ENCODE measurements at places on chromosomes 7 and 10. TPM values are rescaled to one million over a fixed set of nuclear protein-coding genes. Genes with fewer than 3 reads are reported as not detected.

Gene ZNF467
- 0.96 TPM for total RNA-seq

Gene MYPN
- 30.8 TPM for total RNA-seq

GRCh38 chr10:90420637-90421318 is 437.1 kb downstream of the HTR7 start:
- no peak for DNase-seq

- DNase-seq: peak; percentile 1
These were observed 1246.6 kb upstream of the LRRN3 start for GRCh38 chr7:109844362-109844761.

DNA sequence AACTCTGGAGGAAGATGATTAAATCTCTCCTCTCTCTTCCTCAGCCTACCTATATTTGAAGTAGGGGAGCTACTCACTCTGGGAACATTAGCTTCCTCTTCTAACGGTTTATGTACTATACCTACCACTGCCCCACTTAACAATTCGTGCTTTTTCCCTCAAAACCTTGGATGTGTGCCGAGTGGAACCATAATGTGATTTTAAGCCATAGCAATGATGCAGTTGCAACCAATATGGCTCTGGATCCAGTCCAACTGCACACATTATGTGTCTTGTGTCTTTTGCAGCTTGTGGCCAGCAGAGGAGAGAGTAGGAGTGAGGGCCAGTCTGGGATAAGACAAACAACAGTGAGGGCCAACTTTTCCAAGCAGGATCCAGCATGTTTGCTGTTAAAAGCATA is 170.7 kb downstream of the GATA3 start:
- DNase-seq: no peak

GRCh38 chr10:70722820-70723424 is 50.6 kb downstream of the ADAMTS14 start:
- peak; percentile 78 for DNase-seq

DNA sequence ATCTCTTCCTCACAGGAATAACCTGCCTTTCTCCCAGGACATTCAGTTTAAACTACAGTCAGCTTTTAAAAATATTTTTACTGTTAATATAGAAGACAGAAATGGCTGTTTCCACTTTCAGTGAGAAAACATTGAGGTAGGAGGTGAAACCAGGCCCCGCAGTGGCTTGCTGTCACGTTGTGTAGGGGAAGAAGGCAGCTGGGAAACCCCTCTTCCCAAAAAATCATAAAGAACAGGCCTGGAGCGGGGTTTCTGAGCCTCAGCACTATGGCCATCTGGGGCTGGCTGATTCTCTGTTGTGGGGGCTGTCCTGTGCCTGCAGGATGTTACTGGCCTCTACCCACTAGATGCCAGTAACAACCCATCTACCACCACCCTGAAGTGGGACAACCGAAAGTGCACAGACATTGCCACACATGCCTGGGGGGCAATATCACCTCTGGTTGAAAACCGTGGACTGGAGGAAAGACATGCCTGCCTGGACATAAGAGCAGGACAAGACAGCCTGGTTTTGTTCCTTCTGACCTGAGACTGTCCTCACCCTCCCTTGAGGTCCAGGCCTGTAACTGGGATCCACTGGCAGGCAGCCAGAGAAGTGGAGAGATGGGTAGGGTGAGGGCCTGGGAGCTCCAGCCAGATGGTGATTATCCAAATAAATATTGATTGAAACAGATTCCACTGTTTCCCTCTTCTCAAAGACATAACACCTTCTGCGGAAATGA is 43.9 kb downstream of the KCNH2 start:
- no peak for DNase-seq

Gene CYP3A4
- 0.05 TPM for total RNA-seq

GRCh38 chr7:148079206-148080080 is 511.1 kb upstream of the C7orf33 start:
- DNase-seq: no peak

Gene ATP5F1C
- 258 TPM for total RNA-seq

- DNase-seq: no peak
These were observed 46.4 kb downstream of the PDGFA start for GRCh38 chr7:473211-473734.

Gene CDHR3
- total RNA-seq: 0.52 TPM

Gene GCK
- total RNA-seq: not detected

GRCh38 chr10:100291356-100291755 is 4.9 kb upstream of the BLOC1S2 start:
- DNase-seq: no peak

- no peak for DNase-seq
These were observed 19.9 kb downstream of the PPP2R2D start for GRCh38 chr10:131920693-131921092.

GRCh38 chr10:93072225-93072712 is 1.4 kb upstream of the CYP26A1 start:
- no peak for DNase-seq

DNA sequence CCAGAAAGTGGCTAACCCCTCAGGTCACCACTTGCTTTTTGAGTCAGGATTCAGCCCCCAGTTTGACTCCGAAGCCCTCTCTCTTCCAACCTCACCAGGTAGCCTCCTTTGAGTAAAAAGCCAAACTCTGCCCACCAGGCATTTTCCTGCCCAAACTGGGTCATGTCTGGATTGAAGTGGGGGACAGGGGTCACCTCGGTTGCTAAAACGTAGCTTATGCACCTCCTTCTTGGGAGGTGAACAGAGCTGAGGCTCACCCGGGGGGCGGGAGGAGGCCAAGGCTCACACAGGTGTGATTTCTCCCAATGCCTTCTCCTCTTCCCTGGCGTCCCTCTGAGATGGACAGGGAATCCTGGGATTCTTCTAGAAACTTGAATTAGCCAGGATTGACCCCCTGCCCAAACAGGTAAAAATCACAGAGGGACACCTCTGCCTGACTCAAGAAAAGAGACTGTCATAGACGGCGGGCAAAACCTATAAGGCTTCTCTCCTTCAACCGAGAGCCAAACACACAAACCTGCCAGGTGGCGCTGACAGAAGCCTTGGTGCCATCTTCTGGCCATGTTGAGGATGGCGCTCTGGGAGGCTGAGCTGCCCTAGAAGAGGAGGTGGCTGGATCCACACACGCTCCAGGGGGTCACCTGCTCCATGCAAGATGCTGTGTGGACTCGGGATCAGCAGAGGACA is 51.6 kb downstream of the PRLHR start:
- DNase-seq: peak; percentile 51

DNA sequence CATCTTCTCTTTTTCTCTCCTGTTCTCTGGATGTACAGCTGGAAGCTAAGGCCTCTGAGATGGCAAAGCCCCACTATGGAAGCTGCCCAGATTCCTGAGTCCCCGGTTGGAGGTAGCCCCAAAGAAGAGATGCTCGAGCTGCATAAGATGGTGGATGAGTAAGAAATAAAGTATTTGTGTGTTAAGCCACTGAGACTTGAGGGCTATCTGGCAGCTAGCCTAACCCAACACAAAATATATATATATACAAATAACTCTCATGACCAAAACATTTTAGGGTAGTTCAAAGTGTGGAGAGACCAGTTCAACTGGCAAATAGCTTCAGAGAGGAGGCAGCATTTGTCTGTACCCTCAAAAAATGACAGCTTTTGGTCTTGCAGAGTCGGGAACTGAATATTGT is 72.4 kb upstream of the PDE1C start:
- peak; percentile 94 for DNase-seq

DNA sequence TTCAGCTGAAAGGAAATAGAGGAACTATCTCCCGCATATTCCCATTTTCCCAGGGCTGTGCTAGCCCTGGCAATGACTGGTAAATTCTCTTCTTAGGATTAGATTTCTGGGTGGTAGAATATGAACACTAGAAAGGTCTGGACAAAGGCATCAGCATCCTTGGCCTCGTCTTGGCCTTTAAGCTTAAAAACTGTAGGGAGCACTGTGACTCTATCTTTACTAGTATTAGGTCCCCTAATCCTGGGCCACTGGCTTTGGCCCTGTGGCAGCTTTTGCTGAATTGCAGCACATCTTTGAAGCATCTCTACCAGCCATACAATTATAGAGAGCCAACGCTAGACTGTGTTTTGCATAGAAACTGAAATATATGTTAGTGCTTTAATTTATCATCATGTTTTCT is 41.5 kb upstream of the EBLN1 start:
- DNase-seq: peak; percentile 3

Gene UBE3C
- 72.7 TPM for total RNA-seq

Gene STYXL1
- 77.7 TPM for total RNA-seq

- DNase-seq: no peak
These were observed 4.6 kb downstream of the PWWP2B start for GRCh38 chr10:132401401-132402118.

DNA sequence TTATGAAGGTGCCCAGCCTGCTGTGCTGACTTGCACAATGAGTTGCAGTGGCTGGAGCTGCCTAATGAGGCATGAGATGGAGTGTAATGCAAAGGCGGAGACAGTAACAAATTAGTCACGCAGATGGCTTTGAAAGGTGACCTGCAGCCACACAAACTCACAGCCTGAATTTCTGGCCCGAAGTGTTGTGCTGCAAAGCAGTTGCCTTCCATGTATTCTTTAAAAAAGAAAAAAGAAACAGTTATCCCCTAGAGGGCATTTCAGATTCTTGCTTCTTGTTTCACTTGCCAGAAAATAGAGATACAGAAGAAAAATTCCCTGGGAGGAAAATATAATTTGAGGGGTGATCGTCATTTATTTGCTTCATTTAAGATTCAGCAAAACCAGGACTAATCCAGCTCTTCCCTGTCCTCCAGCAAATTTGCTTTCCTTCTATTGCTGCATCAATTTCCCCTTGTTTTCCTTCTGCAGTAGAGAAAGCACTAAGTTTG is 239.9 kb downstream of the ADRA2A start:
- DNase-seq: peak; percentile 1

- DNase-seq: peak; percentile 71
These were observed 73.6 kb downstream of the SNX10 start for GRCh38 chr7:26365077-26365900.

- DNase-seq: no peak
These were observed 21.0 kb downstream of the PPA1 start for GRCh38 chr10:70212277-70212676.

Gene ZNRF2
- 10.3 TPM for total RNA-seq

DNA sequence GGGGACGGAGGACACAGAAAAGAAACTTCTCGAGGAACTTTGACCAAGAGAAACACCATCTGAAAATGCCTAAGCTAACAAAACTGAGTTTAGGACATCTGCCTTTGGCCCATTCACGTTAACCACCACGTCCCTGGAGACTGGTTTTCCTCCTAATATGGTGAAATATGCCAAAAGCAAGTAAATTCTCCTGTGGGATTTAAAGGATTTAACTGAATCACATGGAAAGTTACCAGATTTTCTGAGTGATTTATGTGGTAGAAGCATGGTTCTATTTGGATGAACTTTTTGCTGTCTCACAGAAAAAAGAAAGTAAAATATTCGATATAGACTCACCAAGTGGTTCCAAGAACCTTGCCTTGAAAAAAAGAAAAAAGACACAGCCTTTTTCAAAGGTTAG is 30.4 kb upstream of the BMPER start:
- DNase-seq: peak; percentile 85

Gene AQP1
- total RNA-seq: 0.62 TPM

GRCh38 chr10:50593523-50594376 is 30.0 kb downstream of the SGMS1 start:
- DNase-seq: peak; percentile 77

Measured in M059J (cell line).